ENCODE measurements at places on chromosomes 11 and 22.

- DNase-seq, result no peak
These were observed 7.4 kb upstream of the RCE1 start for GRCh38 chr11:66835768-66836405.

- DNase-seq, result no peak
These were observed 109.4 kb downstream of the NAV2 start for GRCh38 chr11:19821993-19822392.

DNA sequence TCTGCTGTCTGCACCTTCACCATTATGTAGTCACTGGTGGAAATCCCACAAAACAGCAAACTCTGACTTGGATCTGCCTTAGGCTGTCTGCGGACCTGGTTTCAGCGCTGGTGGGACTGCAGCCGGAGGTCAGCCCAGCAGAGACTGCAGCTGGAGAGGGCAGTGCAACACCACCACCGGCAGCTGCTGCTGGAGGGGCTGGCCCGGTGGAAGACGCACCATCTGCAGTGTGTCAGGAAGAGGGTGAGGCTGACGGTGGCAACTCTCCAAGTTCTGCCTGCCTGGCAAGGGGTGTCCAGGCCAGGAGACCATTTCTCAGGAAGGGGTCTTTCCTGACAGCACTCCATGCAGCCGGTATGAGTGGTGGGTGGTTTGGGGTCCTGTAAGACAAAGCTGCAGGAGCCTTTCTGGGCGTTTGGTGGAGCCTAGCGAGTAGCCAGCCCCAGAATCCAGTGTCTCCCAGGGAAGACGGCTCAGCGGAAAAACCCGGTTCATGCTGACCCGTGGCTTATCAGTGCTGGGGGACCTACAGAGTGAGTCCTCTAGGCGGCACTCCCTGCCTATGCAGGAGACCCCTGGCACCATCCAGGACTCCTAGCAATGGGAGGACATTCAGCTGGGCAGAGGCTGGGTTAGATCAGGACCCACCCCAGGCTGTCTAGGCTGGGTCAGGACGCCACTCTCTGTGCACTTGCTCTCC lies 50.8 kb downstream of the PISD start:
- no peak for DNase-seq

DNA sequence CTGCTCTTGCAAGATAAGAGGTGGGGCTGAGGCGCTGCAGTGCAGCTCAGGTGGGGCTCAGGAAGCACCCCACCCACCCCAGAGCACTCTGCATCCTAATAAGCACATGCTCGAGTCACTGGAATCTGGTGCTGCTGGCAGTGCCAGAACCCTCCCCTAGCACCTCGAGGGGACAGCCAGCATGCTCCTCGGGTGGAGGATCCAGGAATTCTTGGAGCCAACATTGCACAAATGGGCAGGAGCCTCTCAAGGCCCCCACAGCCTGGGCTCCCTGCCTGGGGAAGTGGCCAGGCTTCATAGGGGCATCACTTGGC lies 27.5 kb upstream of the CABP7 start:
- DNase-seq, result no peak

GRCh38 chr22:36457688-36458450 lies 23.6 kb downstream of the TXN2 start:
- DNase-seq, result no peak

GRCh38 chr22:19821523-19822300 lies 33.0 kb downstream of the GNB1L start:
- DNase-seq, result peak; percentile 84

GRCh38 chr11:44860346-44860745 lies 90.3 kb downstream of the TP53I11 start:
- DNase-seq, result no peak

- no peak for DNase-seq
These were observed 608.9 kb downstream of the NTM start for GRCh38 chr11:131979364-131979763.

DNA sequence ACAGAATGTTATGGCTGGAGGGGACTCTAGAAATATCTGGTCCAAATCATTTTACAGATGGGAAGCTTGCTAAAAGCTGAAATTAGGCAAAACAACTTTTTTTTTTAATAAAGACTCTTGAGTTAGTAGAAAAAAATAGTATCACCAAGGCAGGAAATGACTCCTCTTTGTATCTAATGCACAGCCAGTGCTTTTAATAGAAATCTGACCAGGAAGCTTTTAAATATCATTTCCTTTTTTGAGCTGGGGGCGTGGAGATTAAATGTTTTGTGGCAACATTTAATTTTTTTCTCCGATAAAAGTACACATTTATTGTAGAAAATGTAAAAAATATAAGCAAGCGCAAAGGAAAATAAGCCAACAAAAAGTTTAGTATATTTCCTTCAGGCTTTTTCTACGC lies 22.5 kb downstream of the TRAF6 start:
- no peak for DNase-seq

DNA sequence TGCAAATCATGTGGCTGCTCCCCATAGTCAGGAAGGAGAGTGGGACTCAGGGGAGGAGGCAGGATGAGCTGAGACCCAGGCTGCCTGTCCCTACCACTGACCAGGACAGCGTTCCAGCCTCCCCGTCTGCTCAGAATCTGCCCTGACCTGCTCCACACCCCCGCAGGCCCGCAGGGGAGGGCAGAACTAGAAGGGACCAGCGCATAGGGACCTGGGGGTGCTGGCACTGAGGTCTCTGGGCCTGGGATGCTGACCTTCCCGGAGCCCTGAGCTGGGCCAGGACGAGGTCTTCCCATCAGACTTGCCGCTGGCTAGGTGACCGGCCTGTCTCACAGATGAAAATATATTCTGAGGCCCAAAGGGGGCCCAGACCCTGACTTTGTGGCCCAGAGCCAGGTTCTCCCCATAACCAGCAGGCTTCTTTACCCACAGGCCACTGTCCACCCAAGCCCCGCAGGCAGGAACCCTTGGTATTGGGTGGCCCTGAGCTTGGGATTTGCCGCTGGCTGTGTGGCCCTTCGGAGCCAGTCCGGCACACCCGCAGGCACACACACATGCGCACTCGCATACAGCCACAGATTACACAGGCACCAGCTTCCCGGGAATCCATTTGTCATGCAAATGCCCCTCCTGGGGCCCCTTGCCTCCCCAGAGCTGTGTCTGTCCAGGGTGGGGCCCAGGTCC lies 13.8 kb upstream of the PIM3 start:
- no peak for DNase-seq

- DNase-seq, result no peak
These were observed 812 bp upstream of the SMTN start for GRCh38 chr22:31080164-31080847.

DNA sequence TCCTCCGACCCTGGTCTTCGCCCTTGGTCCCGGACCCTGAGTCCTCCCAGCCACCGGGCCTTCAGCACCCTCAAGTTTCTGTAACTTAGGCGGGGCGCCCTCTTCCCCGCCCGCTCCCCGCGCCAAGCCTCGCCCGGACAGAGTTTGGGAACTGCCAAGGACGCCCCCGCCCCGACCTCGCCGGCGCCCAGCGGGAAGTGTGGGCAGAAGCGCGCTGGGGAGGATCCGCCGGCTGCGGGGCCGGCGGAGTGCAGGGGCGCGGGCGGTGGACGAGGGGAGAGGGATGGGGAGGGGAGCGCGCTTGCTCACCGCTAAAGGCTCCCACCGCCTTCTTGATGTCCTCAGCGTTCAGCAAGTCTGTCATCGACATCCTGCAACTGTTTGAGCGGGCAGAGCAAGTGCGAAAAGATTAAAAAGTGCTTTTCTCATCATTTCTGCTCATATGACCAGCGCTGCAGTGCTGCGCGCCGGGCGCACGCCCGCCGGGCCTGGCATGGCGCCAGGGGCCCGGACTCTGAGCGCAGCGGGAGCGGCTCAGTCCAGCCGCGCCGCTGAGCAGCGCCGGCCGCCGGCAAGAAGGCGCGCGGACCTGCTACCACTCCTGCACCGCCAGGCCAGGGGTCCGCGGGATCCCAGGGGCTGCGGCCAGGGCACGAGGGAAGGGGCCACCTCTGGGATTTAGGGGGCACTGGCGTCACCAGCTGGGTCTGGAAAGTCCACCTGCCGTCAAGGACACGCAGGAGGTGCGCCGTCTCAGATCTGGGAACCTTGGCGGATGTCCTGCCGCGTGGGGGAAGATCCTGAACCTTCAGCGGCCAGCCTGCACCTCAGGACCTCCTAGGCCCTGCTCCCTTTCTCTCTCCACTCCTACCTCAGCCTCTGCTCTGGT lies at the start of gene PVALB:
PVALB (minus strand) TSS at position 400 of the 889 bp plus-strand sequence; CDS start at position 370, 30 bp downstream.
- DNase-seq, result no peak

- DNase-seq, result no peak
These were observed 2.9 kb downstream of the MGAT3 start for GRCh38 chr22:39459681-39460080.

- no peak for DNase-seq
These were observed 160.9 kb downstream of the C11orf91 start for GRCh38 chr11:33539751-33540150.

DNA sequence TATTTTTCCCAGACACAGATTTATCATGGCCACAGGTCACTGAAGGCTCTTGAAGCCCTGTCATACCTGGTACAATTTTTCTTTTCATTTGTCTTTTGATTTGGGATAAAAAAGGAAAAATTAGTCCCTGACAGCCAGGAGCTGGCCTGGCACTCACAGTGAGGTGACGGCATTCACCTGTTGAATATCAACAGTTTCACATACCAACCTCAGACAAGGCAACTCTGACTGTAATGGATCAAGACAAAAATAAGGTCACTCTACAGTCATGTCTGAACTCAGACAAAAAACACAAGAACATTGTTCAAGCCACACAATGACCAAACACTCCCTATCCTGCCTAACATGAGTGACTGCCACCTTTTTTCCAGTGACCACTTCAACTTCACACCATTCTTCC lies 392.9 kb downstream of the TENM4 start:
- no peak for DNase-seq

GRCh38 chr22:45756558-45756957 lies 84.9 kb downstream of the ATXN10 start:
- no peak for DNase-seq

GRCh38 chr11:19320827-19321226 lies 80.1 kb upstream of the E2F8 start:
- no peak for DNase-seq

DNA sequence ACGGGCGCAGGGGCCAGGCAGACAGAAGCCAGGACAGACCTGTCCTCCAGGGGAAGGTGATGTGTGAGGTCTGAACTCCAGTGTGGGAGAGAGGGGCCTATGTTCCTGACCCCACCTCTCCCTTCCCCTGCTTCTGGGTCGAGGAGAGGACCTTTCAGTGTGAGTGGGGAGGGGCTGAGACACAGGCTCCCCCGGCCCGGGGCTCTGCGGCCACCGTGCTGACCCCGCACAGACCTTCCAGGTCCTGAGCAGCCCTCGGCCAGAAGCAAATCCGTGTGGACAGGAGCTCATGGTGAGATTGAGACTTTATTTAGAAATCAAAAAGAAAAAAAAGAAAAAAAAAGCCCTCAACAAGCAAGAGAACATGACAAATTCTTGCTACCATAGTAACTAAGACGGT lies 680.5 kb downstream of the BRD1 start:
- DNase-seq, result no peak

GRCh38 chr11:26761361-26761809 lies 39.5 kb upstream of the SLC5A12 start:
- DNase-seq, result no peak

DNA sequence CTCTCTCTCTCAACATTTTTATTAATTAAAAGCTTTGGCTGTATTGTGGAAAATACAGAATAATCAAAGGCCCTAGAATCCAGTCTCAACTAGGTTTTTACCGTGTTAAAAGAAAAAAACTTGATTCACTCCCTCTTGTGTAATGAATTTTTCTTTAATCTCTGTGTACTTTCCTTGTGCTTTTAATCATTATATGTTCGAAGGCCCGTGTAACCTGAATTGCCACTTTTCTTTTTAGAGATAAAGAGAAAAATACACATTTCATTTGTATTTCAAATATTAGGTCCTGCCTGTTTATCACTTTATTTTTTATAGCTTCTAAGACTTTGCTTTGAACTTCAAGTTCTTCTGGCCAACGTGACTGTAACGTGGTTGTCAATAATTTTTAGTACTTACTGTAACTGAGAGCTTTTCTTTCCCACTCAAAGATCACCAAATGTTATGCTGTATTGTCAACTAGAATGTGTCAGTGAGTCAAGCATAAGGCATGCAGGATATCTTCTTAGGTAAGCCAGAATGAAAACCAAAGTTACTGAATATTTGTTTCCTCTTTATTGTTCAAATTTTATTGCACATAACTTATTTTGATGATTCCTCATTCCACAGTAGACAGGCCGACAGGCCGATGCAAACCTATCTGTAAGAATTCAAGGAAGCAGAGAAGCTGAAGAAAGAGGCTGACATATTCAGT lies 23.3 kb upstream of the FAR1 start:
- DNase-seq, result no peak

- DNase-seq, result no peak
These were observed 24.9 kb downstream of the IMMP1L start for GRCh38 chr11:31484497-31484896.

DNA sequence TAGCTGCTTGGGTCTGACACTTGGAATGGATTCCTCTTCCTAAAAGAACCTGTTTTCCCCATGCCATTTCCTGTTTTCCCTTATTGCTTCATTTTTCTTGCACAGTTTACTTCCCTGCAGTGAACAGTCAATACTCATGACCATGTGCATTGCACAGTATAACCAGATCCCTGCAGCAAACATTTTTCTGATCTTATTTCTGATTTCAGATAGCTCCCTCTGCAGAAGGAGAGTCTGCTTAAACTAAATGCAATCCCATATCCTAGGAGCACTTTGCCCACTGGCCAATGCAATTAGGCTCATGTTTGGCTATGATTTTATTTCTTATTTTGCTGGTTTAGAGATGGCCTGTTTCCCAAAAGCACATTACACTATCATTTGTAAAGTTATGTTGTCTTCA lies 96.7 kb upstream of the CD44 start:
- no peak for DNase-seq

DNA sequence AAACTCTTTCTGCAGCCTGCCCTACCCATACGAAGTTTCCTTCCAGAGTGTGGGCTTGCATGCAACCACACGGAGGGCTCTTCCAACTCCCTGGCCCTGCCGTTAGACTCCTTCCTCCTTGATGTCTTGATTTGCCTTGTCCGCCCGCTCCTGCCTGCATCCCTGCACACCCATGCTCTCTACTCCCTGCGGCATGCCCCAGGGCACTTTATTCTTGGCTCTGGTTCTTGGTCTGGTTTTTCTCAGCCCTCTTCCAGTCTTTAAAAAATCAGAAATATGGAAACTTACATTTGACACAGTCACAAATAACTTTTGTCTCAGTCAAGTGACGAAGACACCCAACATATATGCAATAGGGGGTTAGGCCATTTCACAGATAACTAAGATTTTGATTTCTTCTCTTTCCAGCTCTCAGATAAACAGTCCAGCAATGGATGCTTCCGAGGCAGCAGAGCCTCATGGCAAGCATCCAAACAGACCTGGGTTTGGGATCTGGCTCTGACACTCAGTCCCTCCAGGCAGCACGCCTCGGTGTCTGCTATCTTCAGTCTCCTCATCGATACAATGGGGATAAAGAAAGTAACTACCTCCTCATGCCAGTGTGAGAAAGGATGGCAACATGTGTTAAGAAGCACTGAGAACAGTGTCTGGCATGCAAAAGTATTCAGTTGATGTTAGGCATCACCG lies 15.7 kb upstream of the OPCML start:
- DNase-seq, result peak; percentile 49

Measured in vagina (tissue), 2 donors.